Urinary bladder (tissue), 4 donors: ENCODE measurements at places on chromosomes 1 and 21. TPM values are rescaled to one million over a fixed set of nuclear protein-coding genes. Genes with fewer than 3 reads are reported as not detected.

GRCh38 chr21:29055080-29055479 lies 18.4 kb downstream of the CCT8 start:
- no peak for DNase-seq

SAMD11 gene
- total RNA-seq = 18.1 TPM

DNA sequence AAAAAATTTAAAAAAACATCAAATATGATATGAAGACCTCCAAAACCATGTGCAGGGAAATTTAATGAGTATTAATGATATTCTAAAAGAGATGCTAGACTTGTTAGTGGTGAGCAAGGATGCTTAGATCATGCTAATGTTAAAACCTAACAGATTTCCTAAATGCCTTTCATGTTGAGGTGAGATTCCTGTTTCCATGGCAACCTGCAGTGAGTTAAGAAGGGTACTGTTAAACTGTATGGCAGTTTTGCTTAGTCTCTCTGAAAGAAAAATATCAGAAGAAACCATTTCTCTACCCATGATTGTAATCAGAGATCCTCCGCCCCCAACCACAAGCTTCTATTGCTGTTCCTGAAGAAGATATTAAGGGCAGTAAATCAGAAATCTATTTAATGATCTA lies 321.6 kb upstream of the LRRC7 start:
- no peak for DNase-seq

- DNase-seq = no peak
Observed at GRCh38 chr1:46761740-46762139, 37.1 kb upstream of the CYP4B1 start.

LEMD1 gene
- not detected for total RNA-seq

DNA sequence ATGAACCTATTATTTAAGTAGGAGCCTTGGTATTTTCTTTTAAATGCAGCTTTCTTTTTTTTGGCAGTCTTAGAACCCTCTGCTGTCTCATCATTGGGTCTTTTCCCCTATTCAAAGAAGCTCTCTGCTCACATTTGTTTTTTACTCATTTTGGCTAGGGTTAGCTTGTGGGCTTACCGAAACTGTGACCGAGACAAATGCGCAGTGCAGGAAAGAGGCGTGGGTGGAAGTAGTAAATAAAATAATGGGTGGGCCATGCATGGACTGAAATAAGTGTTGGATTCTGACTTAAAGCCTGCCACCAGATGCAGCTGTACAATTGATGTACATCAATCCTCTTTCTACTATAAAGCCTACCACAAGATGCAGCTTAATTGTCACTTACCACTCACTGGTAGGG lies 14.7 kb downstream of the XPR1 start:
- DNase-seq = no peak

- DNase-seq = no peak
Observed at GRCh38 chr1:66769512-66770229, 17.4 kb downstream of the DYNLT5 start.

- DNase-seq = no peak
Observed at GRCh38 chr1:2072109-2072806, 22.0 kb downstream of the PRKCZ start.
